Stimulated activated CD8-positive, alpha-beta memory T cell treated with anti-CD3 and anti-CD28 coated beads, Interleukin-15, amount 100 ng/mL, for 1 hour (primary cell): ENCODE measurements at places on chromosomes 2 and 18.

- DNase-seq: no peak
Measured at GRCh38 chr18:46675112-46675511, 18.1 kb upstream of the LOXHD1 start.

GRCh38 chr2:234245945-234246344 lies 195.4 kb downstream of the SPP2 start:
- DNase-seq: no peak

DNA sequence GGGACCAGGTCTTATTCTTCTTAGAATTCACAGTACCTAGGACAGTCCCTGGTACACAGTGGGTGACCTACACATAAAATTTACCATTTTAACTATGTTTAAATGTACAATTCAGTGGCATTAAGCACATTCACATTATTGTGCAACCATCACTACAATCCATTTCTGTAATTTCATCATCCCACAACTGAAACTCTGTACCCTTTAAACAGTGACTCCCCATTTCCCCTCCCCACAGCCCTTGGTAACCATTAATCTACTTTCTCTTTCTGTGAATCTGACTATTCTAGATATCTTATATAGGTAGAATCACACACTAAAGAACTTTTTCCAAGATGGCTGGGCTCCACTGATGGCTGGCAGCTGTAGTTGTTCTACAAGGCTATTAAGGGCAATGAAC lies 41.6 kb downstream of the GFPT1 start:
- no peak for DNase-seq

- no peak for DNase-seq
Measured at GRCh38 chr18:55248495-55248894, 289.2 kb upstream of the CCDC68 start.

DNA sequence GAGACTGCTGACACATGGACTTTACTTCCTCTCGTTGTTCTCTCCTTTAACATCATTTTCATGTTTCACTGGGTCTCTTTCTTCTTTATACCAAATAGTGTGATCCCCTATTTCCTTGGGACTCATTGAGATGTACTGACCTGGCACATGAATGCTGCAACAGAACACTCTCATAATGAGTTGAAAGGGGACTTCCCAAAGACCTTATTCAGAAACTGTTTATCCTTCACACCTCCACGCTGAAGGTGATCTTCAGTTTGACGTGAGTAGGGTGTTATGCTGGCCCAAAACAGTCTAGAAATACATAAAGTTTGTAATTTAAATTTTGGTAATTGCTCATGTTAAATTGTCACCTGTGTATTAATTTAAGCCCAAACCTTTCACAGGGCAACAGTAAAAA lies 1096.8 kb upstream of the GYPC start:
- no peak for DNase-seq

- DNase-seq: no peak
Measured at GRCh38 chr2:191014653-191015020, 666 bp upstream of the STAT1 start.
